Cardiac muscle cell (in vitro differentiated cells and primary cell): ENCODE measurements at places on chromosomes 4 and X.

GRCh38 chr4:2996415-2996814 is 33.0 kb downstream of the GRK4 start:
- DNase-seq: no peak

GRCh38 chrX:140440876-140441275 is 64.0 kb downstream of the SOX3 start:
- DNase-seq: peak; percentile 1

DNA sequence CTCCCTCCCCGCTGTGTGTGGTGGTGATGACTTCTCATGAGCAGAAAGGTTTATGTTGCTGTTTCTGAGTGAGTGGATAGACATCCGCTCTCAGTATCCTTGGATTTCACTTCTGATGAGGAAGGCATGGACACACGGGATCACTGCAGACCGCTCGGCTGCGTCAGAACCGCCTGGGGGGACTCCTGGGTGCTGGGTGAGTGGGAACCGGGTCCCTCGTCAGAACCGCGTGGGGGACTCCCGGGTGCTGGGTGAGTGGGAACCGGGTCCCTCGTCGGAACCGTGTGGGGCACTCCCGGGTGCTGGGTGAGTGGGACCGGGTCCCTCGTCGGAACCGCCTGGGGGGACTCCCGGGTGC is 9.0 kb downstream of the CTBP1 start:
- no peak for DNase-seq

GRCh38 chr4:2825740-2826139 is 17.9 kb upstream of the ADD1 start:
- DNase-seq: no peak

GRCh38 chr4:40842725-40843423 is 93.1 kb downstream of the NSUN7 start:
- no peak for DNase-seq

DNA sequence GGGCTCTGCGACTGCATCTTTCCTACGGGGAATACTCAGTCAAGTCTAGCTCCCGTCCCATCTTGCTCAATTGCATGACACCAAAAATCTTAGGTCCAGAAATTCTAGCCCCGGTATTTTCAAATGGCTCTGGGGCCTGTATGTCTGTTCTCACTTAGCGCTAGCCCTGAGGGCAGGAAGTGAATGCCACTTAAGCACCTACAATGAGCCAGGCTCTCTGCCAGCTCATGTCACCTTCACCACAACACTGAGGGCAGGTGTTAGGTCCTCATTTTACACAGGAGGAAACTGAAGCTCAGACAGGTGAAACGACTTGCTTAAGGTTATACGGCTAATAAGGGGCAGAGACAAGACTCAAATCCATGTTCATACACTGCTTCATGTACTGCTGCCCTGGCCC is 282.8 kb downstream of the PPP1R2C start:
- no peak for DNase-seq

DNA sequence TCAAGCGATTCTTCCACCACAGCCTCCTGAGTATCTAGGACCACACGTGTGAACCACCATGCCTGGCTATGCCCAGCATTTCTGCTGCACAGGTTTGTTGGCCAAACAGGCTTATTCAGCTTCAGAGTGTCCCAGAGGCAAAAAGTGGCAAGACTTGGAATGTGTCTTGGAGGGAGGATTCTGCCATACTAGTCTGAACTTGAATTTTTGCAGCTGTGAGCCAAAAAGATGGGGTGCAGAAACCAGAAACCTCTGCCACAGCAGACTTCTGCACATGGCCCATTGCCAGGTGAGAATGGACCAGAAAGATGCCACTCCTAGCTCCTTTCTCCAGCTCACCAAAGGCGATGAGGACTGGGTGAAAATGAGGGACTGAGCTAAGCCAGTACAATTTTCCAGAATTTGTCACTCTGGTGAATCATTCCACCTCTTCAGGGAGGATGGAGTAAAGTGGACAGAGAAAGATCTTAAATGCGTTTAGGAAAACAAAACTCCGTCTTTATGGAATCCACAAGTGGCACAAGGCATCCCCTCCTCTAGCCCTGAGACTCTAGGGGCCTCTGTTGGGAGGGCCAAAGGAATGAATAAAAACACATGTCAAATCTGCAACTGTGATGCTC is 369.1 kb upstream of the CLNK start:
- DNase-seq: no peak

- DNase-seq: peak; percentile 73
Measured at GRCh38 chr4:88291003-88291402, 6.6 kb upstream of the PPM1K start.

DNA sequence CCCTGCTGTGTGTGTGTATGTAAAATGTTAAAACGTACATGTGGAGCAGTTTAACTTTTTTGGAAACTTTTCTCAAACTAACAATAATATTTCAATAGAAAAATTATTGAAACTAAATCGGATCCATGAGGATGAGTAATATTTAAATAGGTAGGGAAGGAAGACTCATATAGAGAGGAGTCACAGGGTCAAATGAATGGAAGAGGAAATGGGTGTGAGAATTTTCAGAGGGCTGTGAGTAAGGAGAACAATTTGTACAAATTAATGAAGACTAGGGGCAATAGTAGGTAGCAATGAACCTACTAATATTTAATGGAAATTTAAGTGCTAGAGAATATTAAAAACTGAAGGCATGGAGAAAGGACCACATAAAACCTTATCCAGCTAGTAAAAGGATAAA is 290.7 kb upstream of the PCDH18 start:
- DNase-seq: no peak

GRCh38 chr4:137576446-137576845 is 44.2 kb upstream of the PCDH18 start:
- DNase-seq: no peak

DNA sequence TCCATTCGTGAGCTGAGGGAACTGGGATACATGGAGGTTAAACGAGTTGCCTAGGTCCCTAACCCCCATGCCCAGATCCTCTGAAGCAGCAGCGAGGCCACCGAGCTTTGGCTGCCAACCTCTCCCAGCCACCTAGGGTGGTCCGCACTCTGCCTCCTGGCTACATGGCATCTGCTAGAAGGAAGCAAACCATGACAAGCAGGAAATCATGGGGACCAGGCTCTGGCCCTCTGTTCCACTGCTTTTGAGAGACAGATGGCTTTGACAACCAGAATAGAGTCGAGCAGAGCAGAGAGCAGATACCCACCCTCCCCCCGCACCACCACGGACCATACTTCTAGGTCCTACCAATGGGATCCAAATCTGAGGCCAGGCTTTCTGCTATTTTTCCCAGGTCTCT is 37.5 kb upstream of the NKRF start:
- DNase-seq: no peak

- no peak for DNase-seq
Measured at GRCh38 chrX:21590012-21590776, 67.9 kb downstream of the KLHL34 start.

DNA sequence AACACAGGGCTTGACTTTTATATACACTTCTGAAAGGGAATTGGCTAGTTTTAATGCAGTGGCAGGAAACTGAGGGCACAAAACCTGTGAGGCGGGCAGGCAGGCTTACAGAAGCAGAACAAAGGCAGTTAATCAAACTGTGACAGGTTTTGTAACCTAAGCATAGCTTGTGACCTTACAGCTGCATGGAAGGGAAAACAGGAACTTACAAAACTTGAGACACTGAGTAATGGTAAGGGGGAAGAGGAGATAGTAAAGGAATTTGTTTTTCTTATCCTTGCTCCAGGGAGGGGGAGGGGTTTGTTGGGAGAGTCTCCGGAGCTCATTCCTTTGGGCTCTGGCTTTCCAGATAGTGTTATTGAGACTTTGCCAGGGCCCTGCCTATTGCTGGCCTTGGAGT is 55.6 kb downstream of the SLITRK4 start:
- peak; percentile 0 for DNase-seq

DNA sequence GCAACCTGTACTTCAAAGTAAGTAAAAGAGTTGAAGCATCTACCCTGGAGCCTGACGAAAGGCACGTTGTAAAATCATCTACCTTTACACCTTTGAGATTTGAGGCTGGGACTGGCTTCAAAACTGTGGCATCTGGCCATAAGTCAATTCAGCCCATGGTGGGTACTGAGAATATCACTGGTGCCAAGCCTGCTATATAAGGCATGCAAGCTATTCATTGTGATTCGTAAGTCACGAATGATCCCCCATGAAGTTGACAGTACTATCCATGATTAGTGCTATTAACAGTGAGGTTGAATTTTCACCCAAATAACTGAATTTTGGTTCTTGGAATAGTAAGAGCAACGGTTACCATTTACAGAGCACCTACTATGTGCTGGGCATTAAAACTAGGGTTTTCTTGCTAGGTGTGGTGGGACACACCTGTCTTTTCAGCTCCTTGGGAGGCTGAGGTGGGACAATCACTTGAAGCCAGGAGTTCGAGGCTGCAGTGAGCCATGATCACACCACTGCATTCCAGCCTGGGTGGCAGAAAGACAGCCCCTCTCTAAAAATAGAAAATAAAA is 39.8 kb downstream of the IRF2 start:
- no peak for DNase-seq

- DNase-seq: no peak
Measured at GRCh38 chr4:48673537-48673936, 106.5 kb downstream of the FRYL start.

DNA sequence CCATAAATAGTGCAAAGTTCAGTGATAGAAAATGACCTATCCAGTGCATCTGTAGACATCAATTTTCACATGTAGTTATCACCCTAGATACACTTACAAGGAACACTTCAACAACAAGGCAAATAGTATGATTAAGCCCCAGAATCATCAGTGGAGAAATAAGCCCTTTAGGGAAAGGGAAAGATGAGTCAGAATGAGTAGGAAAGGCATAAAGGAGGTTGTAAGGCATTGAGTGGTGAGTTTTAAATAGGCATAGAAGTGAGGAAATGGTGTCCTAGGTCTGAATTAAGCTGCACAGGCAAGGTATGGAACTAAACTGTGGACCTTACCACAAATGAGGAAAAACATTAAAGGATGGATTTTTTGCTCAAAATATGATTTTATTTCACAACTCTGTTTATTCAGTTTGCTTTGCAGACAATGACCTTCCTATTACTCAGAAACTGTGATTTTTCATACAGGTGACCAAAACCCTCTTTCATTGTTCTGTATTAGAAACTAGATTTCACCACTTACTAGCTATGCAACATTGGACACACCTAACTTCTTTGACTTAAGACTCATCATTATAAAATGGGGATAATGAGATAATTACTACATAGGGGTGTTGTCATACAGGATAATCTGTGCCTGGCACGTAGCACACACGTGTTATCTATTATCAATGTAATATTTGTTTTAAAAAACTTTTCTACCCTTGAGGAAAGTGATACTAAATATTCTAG is 57.0 kb upstream of the MAP9 start:
- no peak for DNase-seq

GRCh38 chrX:76454456-76454927 is 27.0 kb downstream of the MAGEE1 start:
- DNase-seq: peak; percentile 15

GRCh38 chrX:153499341-153499740 is 4.6 kb downstream of the BGN start:
- DNase-seq: no peak

DNA sequence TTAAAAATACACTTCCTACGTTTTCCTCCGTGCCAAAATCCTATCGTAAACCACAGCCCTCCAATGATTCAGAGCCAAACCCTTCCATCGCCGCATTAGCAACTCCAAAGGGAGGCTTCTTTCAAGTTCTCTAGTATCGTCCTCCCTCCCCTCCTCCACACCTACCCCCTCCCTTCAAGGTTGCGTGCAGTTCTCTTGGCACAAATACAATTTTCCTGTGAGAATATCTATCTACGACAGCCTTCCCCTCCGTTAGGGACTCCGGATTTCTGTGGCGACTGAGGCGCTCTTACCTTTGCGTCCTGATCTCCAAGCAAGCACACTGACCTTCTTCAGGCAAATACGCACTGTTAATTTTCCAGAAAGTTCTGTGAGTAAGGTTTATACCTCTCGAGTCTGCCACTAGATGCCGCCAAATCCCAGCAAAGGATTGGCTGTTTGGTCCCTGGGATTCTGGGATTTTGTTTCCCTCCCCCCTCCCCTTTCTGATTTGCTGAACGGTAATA is 1.2 kb upstream of the MORF4L2 start:
- peak; percentile 85 for DNase-seq

DNA sequence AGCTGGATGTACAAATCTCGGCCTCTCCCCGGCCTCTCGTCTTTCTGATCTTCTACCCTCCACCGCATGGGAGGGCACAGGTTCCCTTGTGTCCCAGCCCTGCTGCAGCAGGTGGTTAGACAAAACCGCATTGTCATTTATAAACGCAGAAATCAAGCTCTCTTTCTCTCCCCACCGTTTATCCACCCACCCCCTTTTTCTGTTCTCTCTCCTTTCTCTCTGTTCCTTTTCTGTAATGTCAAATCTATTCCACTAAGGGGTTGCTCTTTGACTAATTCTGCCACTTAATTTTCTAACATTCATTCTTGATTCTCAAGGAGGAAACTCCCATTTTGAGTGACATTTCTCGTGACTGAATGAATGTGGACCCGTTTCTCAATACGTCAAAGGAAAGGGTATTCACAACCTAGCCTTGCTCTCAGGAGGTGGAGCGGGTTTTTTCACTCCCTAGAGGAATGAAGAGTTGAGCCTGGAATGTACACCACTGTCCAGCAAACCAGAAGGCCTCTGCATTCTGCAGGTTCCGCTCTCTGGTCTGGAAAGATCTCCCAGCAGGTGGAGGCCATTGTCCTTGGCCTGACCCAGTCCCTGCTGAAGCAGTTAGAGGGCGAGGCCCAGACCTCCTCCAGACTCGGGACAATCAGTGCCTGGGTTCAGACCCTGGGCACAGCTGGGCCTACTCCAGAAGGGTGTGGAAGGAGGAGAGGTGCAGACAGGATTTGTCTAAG is 70.9 kb upstream of the ENPP6 start:
- no peak for DNase-seq

GRCh38 chr4:62161446-62161845 is 961.3 kb downstream of the ADGRL3 start:
- DNase-seq: no peak

GRCh38 chr4:1015179-1015578 is 3.8 kb downstream of the FGFRL1 start:
- no peak for DNase-seq

DNA sequence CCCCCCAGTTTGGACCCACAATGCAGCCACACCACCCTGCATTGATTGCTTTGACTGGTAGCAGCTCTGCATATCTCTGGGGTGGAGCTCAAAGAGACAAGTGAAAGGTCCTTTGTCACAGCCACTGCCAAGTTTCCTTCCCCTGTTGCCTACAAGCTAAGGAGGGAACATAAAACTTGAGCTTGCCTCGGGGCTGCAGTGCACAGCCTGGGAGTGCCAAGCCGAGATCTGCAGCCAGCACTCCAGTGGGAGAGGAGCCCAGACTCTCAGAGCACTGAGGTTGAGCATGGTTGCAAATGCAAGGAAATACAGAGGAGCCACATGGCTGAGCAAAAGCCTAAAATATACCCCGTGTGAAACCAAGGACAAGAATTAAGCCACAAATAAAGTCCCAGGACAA is 142.2 kb downstream of the DKK2 start:
- no peak for DNase-seq

DNA sequence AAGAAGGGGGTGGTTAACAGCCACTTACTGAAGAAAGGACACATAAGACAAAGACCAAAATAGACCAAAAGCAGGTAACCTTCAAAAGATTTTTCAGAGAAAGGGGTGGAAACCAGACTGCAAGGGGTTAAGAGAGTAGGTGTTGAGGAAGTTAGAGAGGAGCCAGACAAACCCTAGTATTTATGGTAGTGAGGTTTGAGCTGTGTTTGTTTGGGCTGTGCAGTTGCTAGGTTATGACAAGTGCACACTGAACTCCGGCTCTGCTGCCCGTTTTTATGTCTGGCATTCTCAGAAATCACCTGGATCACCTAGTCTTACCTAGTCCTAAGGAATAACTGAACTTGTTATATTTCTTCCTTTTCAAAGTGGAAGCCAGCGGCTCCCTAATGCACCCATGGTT is 22.9 kb upstream of the G3BP2 start:
- no peak for DNase-seq

- DNase-seq: no peak
Measured at GRCh38 chr4:186445040-186445439, 110.3 kb downstream of the MTNR1A start.
